ENCODE measurements at places on chromosomes 5 and 9.

DNA sequence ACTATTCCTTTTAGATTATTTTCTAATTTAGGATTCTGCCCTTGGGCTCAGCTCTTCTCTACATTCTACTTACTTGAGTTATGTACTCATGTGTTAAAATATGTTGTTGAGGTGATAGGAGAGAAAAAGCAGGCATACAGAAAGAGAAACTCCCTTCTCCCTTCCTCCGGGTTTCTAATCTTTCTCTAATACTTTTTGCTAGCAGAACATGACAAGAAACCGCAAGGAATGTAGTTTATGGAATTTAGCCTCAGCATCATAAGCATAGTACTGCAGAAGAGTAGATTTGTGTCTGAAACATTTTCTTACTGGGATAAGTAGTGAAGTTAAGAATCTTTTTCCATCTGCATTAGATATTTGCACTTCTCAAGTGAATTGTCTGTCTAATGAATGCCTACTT lies 139.5 kb upstream of the CYLC2 start:
- DNase-seq = no peak

GRCh38 chr9:24602693-24603352 lies 57.1 kb upstream of the IZUMO3 start:
- no peak for DNase-seq

DNA sequence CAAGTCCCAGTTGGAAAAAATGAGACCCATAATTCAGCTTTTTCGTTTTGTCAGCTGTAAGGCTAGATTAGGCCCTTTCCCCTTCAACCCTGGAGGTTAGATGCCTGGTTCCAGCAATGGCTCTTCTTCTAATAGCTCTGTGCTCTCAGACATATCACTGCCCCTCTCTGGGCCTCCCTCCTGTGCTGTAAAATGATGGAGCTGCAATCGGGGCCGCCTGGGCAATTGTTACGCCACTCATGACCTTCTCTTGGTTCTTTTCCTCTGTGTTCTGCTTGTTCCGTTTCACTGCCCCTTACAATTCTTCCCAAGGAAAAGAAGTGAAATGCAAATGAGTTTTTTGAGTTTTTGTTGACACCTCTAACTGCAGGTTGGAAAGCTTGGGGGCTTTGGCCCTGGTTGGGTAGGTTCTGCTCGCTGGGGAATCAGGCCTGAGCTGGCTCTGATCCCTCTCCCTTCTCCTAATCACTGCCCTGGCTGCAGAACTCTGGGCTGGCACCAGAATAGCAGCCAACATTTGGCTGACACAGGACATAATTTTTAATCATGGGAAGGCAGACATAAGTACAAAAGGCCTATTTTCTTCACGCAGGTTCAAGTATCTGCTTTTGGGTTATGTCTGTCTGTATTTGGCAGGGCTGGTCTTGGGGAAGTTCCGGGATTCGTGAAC lies 110.9 kb downstream of the FOXD1 start:
- DNase-seq = no peak

GRCh38 chr9:131046581-131047202 lies 37.7 kb downstream of the LAMC3 start:
- DNase-seq = peak; percentile 15

DNA sequence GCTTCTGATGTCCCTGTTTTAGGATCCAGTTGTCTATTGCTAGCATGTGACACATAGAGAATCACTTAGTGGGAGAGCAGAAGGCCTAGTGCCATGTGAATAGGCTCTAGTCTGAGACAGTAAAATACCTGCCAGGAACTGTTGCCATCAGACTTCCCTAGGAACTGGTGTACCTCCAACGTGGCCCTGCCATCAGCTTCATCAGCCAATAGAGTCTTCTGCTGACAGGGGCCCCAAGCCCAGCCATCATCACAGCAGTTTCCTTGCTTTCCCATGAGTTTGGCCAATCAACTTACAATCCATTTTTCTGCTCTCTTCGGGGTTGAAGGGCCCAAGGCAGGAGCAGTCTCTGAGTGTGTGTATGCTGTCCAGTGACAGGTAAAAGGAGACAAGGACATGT lies 128.4 kb upstream of the ADRA1B start:
- DNase-seq = no peak

DNA sequence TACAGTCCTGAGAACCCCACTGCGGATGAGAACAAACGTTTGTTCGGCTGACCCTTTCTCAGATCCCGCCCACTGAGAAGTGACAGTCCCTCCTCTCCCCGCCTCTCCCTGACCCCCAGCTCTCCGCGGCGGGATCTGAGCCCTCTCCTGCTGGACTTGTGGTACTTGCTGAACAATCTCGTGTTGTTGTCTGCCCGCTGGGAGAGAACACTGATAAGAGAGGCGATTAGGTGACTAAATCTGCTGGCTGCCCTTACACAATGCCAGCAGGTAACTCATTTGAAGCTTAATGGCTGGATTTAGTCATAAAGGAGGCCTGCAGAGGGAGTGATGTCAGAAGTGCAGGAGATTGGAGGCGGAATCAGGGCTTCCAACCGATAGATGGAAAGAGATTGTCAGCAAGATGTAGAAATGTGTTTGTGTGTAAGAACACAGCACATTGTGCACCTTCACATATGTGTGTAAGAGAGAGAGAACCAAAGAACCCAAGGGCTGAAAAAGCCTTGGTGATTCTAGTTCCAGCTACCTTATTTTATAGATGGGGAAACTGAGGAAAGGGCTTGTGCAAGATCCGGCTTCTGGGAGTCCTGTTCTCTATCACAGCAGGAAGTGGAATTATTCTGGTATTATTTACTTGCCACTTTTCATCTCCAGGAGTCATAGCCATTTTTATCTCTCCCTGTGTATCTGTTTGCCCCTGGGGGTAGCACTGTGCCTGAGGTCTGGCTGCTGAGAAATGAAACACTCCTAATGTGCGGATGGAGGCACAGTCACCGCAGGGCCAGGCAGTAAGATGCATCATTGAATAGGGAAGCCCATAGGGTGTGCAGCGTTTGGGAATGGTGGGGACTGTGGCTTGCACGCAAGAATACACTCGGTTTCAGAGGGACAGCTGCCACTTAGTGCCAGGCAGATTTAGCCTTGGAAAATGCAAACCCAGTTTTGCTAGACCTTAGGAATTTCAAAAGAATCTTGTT lies 203.7 kb upstream of the MSX2 start:
- DNase-seq = no peak

DNA sequence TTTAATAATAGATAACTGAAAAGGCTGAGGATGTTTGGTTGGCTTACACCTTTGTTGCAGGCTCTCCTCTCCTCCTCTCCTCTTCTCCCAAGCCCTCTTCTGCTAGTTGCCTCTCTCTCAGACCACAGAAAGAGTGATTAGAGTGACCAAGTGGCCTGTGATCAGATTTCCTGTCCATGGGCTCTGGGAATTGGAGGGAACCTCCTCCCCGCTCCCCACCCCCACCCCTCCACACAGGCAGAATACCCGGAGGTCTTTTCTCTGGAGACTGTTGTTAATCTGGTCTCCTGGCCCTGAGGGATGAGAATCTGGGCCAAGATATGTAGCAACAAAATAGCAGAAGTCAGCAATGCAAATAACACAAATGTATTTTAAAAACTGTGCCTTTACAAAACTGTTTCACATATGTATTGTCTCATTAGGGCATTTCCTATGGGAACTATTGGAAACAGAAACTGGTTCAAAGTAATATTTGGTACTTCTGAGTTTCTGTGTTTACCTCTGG lies 361.3 kb downstream of the NR2F1-AS1 start:
- DNase-seq = no peak

- DNase-seq = no peak
Measured at GRCh38 chr5:37876943-37877342, 37.1 kb upstream of the GDNF start.

DNA sequence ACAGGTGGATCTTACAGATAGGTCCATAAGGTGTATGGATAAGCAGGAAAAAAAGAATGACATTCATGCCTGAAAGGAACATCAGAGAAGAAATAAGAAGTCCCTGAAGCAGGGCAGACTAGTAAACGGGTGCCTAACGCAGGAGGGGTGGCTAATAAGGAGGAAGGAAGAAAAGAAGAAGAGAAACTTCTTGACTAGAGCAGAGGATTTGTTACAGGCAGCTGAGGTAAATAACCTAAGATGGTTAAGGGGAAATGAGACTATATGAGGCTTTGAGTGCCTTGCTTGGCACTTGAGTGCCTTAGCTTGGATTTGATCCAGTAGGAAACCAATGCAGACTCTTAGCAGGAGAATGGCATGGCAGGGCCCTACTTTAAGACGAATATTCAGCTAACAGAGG lies 313.5 kb upstream of the PDE4D start:
- DNase-seq = no peak

GRCh38 chr5:68288707-68289134 lies 73.2 kb downstream of the PIK3R1 start:
- DNase-seq = no peak

- DNase-seq = no peak
Measured at GRCh38 chr5:106640511-106640910, 1030.2 kb downstream of the EFNA5 start.

All from GF-D8 (cell line).